ENCODE measurements at places on chromosomes 1 and 21.

DNA sequence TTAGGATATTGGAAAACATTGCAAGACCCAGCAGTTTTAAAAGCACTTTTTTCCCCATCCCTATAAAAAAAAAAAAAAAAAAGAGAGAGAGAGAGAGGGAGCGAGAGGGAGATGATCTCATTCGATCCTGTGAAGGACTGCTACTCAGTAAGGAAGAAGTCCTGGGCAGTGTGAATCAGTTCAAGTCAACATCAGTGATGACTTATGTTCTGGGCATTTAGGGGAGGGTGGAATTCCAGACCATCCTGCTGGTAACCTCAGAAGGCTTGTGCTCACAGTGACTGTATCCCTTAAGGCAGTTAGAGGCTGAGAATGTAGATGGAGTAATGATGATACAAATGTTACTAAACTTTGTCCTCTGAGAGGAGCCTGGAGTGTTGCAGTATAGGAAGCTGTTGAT, 151.4 kb downstream of the TGFB2 start:
- no peak for DNase-seq

- no peak for DNase-seq
Observed at GRCh38 chr21:39913706-39914305, 46.6 kb downstream of the PCP4 start.

- DNase-seq: no peak
Observed at GRCh38 chr1:25579292-25580252, 36.2 kb downstream of the LDLRAP1 start.

GRCh38 chr1:227445092-227445674, 118.2 kb upstream of the ZNF678 start:
- no peak for DNase-seq

DNA sequence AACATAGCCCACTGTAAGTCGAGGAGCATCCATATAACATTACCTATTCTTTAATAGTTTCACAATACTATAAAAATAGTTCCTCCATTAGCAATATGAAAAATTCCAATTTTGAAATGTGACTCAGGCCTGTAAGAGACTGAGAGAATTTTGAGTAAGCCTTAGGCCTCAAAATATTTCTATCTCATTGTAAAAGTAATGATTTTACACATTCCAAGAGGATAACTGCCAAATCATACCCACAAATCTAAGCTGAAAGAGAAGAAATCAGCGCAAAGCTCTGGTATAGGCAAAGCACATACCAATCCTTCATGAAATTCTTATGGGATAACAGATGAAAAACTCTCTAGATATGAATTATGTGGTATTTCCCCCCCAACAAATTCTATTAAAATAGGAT, 144.1 kb downstream of the CDC42BPA start:
- DNase-seq: no peak

- no peak for DNase-seq
Observed at GRCh38 chr21:41210426-41211059, 42.6 kb downstream of the BACE2 start.

DNA sequence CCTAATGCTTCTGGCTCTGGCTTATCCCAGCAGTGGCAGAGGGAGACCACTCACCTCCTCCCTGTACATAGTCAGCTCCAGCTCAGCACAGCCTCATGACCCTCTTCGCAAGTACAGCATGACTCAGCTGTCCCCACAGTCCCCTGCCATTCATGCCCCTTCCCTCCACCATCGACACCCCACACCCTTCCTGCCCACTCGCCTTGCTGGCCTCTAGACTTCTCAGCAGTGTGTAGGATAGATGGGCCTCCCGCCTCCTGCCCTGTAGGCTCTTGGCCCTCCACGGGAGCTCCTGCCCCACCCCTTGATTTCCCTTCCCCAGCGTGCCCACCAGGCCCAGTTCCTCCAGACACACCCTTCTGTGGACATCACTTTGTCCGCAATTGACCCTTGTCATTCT, 9.8 kb downstream of the NPR1 start:
- DNase-seq: no peak

DNA sequence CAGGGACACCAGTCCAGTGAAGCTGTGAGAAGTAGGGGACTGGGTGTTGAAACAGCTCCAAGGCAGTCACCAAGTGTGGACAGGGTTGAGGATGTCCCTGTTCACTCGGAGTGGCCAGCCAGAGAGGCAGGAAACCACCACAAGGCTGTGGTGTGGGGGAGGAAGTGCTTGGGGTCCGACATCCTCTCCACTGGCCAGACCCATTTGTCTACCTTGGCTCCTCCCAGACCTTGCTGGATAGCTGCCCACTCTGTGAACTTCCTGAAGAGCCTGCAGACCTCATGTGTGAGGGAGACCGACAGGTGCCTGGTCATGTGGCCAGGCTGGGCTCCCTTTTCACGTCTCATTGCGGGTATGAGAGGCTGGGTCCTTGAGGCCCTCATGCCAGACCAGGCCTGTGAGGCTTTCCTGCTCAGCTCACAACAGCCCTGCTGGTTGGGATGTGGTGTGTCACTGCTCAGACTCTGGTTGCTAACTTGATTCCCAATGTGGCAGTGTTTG, 21.8 kb downstream of the CYP4B1 start:
- no peak for DNase-seq

All from activated CD4-positive, alpha-beta T cell treated with anti-CD3 and anti-CD28 coated beads, Interleukin-2, amount 50 U/mL, for 24 hours (primary cell).